ENCODE measurements at places on chromosomes 16 and 17.

DNA sequence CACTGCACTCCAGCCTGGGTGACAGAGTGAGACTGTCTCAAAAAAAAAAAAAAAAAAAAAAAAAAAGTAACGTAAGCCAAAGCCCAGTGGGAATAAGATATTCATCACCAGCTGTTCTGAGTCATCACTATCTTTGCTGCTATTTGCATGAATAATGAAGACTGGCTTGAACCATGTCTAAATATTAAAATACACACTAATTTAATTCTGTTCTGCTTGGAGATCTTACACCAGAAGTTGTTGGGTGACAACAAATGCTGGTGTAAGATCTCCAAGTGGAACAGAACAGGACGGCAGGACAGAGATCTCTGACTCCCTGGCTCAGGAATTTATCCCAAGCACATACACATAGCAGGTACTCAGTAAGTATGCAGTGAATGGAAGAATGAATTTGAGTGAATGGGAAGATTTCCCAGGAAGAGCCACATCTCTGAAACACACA is 19.6 kb downstream of the DNAH17 start:
- peak; percentile 85 for DNase-seq

GRCh38 chr16:70290949-70291519 is 1.7 kb upstream of the AARS1 start:
- DNase-seq, result no peak

DNA sequence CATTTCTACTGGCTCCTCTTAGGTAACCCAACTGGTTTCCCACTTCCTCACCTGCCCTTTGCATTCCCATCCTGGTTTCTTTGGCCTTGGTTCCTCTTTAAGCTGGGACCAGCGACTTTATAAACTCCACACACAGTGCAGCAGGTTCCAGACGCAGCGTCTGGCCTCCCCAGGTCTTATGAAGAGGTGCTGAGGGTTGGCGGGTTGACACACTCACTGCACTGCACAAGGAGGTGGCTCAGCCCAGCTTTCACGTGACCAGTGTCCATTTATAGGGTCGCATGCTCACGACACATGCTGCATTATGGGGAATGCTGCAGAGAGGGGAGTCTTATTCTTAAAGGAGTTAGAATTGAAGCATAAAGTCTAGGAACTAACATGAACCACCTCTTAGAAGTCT is 70.8 kb downstream of the ZFHX3 start:
- DNase-seq, result no peak

GRCh38 chr17:7992516-7992915 is 9.9 kb upstream of the GUCY2D start:
- DNase-seq, result no peak

- DNase-seq, result no peak
Observed at GRCh38 chr17:49916854-49917515, 52.0 kb upstream of the DLX4 start.

DNA sequence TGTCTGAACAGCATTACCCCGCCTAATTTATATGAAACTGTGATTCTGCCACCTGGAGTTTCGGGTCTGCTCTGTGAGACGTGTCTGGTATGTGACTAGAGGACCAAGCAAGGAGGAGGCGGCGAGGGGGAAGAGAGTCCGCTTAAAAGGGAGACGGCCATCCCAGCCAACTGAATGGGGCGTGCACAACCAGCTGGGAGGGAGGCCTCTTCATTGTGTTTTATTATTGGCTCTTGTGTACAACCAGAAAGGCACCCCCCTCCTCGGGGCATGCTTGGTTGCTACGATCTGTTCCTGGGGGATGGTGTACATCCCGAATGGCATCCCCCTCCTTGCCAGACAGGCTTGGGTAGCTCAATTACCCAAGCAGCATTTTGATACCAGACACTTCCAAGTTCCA is 384.5 kb upstream of the SALL1 start:
- no peak for DNase-seq

DNA sequence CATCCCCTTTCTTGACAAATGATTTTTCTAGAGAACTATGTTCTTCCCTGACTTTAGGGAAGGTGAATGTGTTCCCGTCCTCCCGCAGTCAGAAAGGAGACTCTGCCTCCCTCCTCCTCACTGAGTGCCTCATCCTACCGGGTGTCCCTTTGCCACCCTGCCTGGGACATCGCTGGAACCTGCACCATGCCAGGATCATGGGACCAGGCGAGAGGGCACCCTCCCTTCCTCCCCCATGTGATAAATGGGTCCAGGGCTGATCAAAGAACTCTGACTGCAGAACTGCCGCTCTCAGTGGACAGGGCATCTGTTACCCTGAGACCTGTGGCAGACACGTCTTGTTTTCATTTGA is 7.4 kb downstream of the NAT9 start:
- DNase-seq, result no peak

- peak; percentile 32 for DNase-seq
Observed at GRCh38 chr17:82519971-82520903, 705 bp downstream of the FOXK2 start.

DNA sequence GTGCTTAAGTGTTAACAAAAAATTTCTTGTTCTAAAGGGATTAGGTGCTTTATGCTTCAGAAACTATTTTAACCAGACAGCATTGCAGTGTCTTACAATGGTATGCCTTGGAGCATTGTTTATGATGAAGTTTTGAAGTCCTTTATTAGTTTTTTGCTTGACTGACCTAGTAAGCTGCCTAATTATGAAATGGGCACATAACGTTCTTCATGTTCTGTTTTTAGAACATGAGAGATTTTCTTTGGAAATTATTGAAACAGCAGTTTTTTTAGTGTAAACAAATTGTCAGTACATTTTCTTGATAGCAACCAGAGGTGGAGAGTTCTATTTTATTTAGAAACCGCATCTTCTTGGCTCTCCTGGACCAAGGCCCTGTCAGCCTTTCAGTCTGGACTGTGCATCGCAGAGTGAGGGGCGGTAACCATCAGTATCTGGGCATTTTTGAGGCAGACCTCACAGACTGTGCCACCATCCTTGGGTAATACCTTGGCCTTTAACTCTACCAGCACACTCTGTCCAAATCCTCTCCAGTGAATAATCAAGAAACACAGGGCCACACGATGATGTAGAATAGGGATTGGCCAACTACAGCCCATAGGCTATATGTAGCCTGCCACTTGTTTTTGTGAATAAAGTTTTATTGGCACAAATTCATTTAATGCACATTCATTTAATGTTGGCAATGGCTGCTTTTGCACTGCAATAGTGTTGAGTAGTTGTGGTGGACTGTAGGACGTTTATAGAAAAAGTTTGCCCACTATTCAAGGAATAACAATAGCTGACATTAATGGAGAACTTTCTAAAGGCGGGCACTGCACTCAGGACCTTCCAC is 81.1 kb downstream of the VPS35L start:
- DNase-seq, result peak; percentile 23

DNA sequence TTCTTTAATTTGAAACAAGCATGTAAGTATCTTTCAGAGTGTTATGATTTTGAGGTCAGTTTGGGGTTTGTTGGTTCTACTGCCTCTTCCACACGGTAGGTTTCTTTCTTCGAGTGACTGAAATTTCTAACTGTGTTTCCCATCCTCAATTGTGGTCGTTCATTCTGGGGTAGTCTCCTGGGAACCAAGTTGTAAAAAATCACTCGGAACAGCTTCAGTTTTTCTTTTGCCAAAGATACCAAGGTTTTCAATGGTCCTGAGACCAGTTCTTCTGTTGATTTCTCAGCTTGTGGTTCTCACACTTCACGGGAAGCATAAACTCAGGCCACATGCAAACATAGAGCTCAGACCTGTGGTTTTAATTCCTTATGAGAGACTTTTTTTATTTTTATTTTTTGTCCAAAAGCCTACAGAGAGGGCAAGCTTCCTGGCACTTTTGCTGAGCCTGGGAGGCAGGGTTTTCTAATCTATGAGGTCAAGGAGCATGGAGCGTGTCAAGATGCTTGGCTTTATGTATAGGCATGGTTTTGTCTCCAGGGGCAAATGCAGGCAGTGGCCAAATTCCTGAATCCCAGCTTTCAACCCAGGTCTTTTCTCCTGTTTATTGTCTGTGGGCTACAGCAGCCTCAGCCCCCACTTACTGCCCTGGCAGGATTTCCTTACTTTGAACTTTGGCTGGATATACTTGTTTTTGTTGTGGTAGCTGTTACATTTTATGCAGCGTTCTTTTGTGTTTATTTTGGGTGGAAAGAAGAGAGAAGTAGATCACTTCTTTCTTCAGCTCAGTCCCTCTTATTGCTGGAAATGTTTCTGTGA is 32.9 kb downstream of the HS3ST3A1 start:
- DNase-seq, result no peak

GRCh38 chr17:71677439-71677838 is 443.4 kb upstream of the SOX9 start:
- DNase-seq, result no peak

GRCh38 chr16:57570301-57571070 is 28.0 kb downstream of the ADGRG5 start:
- DNase-seq, result no peak

DNA sequence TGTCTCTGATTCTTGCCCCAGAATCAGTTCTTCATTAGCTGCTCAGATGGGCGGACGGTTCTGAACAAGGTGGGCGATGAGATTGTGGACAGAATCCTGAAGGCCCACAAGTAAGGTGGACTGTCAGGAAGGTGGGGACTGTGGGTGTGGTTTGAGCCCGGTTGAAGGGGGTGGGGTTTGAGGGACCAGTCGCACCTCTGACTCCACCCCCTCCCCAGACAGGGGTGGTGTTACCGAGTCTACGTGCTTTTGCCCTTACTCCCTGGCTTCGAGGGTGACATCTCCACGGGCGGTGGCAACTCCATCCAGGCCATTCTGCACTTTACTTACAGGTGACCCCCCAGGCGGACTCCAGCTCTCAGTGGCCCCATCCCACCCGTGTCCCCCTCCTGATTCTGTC is 11.3 kb downstream of the PLD2 start:
- DNase-seq, result no peak

- no peak for DNase-seq
Observed at GRCh38 chr16:68668266-68668665, 23.2 kb downstream of the CDH3 start.

All from cardiac fibroblast (primary cell).